ENCODE measurements at places on chromosomes 1 and 21. TPM values are rescaled to one million over a fixed set of nuclear protein-coding genes. Genes with fewer than 3 reads are reported as not detected.

SMPDL3B gene
- total RNA-seq: 19.0 TPM

TRIM67 gene
- total RNA-seq: 0.05 TPM

GFI1 gene
- 0.17 TPM for total RNA-seq

NTPCR gene
- 59.0 TPM for total RNA-seq

RXFP4 gene
- not detected for total RNA-seq

DNA sequence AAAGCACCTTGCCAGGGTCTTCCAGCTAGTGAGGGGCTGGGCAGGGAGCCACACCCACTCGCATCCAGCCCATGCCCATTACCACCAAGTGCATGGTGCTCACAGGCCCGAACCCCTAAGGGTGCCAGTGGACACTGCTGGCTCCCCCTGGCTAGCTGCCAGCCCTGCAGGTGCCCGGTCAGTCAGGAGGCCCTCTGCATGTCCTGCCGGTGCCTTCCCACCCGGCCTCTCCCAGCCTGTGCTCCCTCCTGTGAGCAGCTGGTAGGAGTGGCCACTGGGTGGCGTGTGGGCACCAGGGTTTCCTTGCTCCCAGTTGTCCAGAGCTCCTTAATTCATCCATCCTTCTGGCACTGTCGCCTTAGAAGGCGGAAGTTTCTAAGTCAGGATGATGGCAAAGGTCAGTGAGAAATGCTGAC lies 33.4 kb downstream of the QSOX1 start:
- peak; percentile 57 for DNase-seq

DNA sequence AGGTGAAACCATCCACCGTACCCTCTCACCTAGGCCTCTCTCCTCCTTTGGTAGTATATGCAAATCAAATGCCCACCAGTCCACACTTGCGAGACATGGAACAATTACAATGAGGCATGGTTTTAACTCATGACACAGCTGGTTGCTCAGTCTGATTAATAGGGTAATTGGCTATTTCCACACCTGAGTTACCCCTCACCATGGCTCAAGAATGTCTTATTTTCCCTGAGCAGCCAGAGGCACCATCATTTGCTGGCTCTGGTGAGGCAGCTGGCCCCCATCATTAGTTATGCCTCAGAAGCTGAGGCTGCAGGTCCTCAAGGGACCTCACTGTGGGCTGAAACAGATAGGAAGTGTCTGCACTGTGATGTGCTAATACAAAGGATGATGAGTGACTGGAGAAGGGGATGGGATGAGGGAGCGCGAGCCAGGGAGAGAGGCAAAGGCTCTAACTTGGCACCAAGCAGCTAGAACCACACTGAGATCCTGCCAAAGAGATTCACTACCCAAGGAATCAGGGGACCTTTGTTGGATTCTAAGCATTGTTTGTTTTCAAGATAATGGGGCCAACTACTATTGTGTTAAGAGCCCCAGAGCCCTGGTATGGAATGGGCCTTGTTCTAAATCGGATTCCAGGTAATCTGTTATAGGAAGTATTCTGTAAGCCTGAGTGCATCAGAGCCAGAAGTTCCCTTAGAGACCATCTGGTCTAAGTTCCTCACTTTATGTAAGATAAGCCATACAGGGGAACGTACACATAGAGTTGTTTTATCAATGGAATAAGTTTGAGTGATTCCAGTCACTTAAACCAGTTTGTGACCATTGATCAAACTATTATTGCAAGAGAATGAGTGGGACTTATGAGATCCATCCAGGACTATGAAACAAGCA lies 80.0 kb upstream of the CNTN2 start:
- no peak for DNase-seq

GRCh38 chr1:115912116-115912515 lies 64.2 kb upstream of the SLC22A15 start:
- no peak for DNase-seq

DNA sequence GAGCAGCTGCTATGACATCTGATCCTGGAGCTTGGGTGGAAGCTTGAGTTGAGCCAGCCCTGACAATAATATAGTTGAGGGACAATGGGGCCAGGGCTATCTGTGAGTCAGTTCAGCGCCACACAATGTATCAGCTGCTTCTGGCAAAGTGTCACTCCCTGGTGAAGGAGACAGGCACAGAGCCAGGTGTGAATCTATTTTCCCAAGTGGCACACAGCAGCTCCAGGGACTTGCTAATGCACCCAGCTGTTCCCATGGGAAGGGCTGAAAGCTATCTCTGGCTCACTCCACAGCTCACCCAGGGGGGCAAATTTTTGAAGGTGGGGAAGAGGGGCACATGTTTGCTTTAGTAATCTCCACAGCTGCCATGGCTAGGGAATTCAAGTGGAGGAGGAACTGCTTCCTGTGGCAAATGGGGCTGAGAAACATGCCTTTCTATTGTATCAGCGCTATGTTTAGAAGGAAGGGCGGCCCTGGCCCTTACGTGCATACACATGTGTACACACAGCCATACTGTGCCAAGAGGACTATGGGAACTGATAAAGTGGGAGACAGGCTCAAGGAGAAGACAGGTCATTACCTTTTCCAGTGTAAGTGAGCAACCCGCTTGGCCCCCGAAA lies 2.2 kb downstream of the CYB5R1 start:
- no peak for DNase-seq

GRCh38 chr1:147577033-147577773 lies 35.9 kb downstream of the BCL9 start:
- DNase-seq: no peak

DNA sequence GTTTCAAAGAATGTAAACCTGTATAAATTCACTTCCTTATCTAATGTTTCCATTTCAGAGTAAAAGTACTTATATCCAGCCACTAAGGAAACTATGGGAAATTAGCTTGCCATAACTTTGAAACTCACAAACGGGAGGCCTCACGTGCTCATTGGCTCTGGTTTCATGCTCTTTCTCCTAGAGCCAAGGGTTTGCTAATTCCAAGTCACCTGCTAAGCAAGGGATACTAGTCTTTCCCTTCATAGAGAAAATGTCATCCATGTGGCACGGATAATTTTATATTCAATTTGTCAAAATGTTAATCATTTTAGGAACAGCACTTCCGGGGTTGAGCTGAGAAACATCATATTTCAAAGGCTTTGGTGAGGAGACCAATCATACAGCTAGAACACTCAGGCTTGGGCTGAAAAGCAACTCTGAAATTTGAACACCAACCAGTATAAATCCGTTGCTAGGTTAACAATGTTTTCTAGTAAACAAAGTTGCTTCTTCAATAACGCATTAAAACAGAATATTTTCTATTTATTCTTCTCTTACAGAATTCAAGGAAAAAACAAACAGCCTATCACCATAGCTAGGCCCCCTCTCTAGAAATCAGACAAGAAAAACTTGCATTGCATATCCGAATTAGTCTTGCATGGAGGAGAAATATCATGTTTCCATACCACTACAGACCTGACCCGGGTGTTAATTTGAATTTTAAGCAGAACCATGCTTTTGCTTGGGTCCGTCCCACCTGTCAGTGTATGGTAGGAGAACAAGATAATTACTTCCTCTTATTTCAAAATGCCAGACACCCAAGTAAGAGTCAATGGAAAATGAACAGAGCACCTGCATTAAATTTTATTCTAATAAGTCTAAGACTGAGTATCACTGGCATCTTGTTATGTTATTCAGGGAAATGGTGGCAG lies 196.1 kb upstream of the ESRRG start:
- no peak for DNase-seq

DNA sequence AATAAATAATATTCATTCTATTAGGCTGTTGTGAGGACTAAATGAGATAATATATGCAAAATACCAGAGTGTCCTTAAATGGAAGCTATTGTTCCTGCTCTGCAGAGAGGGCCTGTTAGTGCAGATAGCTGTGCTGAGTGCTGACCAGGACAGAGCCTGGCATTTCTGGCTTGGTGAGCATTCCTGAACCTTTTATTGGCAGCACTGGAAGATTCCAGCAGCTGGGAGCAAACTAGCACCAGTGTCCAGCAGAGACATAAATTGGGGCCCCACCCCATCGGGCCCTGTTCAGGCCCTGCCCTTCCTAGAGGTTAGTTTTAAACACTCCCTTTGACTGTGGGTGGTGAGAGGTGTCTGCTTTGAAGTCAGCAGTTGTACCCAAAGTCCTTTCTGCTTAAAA lies 85.9 kb upstream of the GADD45A start:
- DNase-seq: no peak

- no peak for DNase-seq
These were observed 34.9 kb downstream of the FAM151A start for GRCh38 chr1:54588377-54588776.

- no peak for DNase-seq
These were observed 10.6 kb downstream of the TRIM67 start for GRCh38 chr1:231172411-231172810.

- no peak for DNase-seq
These were observed 288.2 kb upstream of the VAMP3 start for GRCh38 chr1:7482772-7483495.

DNA sequence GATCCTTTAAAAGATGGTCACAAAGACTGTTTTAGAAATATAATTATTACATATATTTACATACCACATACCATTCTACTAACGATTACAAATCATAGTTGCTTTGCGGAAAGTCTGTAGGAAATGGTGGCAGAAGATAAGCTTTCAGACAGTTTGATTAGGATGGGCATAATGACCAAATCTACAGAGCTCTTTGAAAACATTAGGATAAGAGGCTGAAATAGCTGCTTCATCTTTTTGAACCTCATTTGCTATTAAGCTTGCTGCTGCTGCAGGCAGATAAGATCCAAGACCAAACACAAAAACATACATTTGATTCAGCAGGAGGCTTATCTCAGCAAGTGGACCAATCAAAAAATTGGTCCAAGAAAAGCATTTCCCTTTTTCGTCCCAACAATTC lies 47.1 kb downstream of the DDAH1 start:
- DNase-seq: no peak

DNA sequence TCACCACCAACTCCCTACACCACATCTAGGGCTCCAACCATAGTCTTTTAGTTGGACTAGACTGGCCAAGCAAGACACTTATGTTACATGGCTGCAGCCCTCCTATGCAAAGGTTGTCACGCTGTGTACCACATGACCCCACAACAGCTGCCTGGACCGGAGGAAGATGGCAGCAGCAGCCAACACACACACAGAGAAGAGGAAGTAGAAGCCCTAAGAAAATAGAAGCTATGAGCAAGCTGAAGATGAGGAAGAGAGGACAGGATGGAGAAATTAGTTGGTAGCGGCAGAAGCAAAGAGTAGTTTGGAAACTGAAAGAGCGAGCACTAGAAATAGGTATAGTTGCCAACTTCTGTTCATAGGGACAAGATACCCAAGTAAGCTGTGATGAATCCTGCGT lies 60.8 kb upstream of the RALGPS2 start:
- DNase-seq: no peak

DNA sequence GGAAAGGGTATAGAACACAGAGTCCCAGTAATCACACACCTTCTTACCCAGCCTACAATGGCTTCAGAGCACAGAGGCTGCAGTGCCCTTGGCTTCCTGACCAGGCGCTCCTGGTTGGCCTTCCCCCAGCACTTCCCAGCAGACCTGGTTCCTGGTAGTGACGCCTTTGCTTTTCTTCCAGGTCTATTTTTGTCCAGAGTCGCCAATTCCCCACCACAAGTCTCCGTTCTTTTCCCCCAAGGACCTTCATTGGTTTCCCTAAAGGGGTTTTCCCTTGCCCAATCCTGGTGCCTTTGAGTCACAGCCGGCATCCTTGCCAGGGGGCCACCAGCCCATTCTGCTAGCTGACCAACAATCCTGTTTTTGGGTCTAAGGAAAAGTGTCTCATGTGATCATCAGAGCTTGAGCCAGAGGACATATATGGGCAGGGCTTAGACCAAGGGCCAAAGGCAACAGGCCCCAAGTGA lies 84.8 kb downstream of the KCNJ15 start:
- no peak for DNase-seq

DNA sequence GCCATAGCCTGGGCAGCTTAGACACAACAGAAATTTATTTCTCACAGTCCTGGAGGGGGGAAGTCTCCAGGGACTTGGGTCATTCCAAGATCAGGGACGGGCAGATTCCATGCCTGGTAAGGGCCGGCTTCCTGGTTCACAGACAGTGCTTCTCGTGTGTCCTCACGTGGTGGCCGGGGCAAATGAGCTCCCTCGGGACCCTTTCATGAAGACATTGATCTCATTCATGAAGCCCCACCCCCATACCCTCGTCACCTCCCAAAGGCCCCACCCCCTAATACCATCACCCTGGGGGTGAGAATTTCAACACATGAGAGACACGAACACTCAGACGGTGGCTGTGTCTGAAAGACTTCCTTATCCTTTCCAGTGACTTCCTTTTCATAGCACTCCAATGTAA lies 51.5 kb downstream of the ACOT7 start:
- DNase-seq: no peak

GRCh38 chr1:90384193-90384592 lies 332.9 kb downstream of the BARHL2 start:
- DNase-seq: no peak

- peak; percentile 23 for DNase-seq
These were observed 119.7 kb upstream of the WNT4 start for GRCh38 chr1:22262583-22262982.

- DNase-seq: no peak
These were observed 25.5 kb downstream of the IFNGR2 start for GRCh38 chr21:33428669-33429068.

- DNase-seq: no peak
These were observed 24.7 kb upstream of the LAMC2 start for GRCh38 chr1:183161391-183161790.

- DNase-seq: no peak
These were observed 197.5 kb downstream of the ZNF326 start for GRCh38 chr1:90192408-90192807.

Measured in progenitor cell of endocrine pancreas (in vitro differentiated cells).